Ovary (tissue), 10 donors: ENCODE measurements at places on chromosomes 6 and 20. TPM values are rescaled to one million over a fixed set of nuclear protein-coding genes. Genes with fewer than 3 reads are reported as not detected.

Gene FILIP1
- polyA plus RNA-seq = 6.9 TPM

GRCh38 chr6:157659536-157660271 is 163.3 kb upstream of the SNX9 start:
- H3K27me3 ChIP-seq = no peaks in the 10 kb centered on the region
- H3K27ac ChIP-seq = no peak overlapping the region
- no peaks in the 10 kb centered on the region for H3K4me1 ChIP-seq
- H3K4me3 ChIP-seq = no peak overlapping the region
- H3K36me3 ChIP-seq = no peaks in the 10 kb centered on the region

GRCh38 chr20:18005170-18005989 is 36.6 kb downstream of the MGME1 start:
- peaks cover 2% of the 10 kb centered on the region for H3K4me1 ChIP-seq
- H3K27me3 ChIP-seq = no peaks in the 10 kb centered on the region
- no peaks in the 10 kb centered on the region for H3K36me3 ChIP-seq
- DNase-seq = no peak
- H3K27ac ChIP-seq = no peak overlapping the region
- H3K4me3 ChIP-seq = no peak overlapping the region

DNA sequence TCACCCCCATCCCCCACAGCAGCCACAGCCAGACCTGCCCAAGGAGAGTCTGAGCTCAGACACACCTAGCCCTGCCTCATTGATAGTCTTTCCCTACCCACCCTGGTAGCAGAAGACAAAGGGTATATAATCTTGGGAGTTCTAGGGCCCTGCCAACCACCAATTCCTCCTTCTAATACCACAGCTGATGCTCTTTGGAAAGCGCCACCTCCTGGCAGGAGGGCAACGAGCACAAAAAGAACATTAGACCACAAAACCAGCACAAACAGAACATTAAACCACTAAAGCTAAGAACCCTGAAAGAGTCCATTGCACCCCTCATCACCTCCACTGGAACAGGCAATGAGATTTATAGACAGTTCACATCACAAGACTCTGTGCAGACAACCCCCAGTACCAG is 195.8 kb upstream of the FUT9 start:
- no peaks in the 10 kb centered on the region for H3K36me3 ChIP-seq
- H3K4me3 ChIP-seq = no peak overlapping the region
- H3K4me1 ChIP-seq = no peaks in the 10 kb centered on the region
- no peaks in the 10 kb centered on the region for H3K27me3 ChIP-seq
- H3K27ac ChIP-seq = no peak overlapping the region
